ENCODE measurements at places on chromosomes 2 and 18.

DNA sequence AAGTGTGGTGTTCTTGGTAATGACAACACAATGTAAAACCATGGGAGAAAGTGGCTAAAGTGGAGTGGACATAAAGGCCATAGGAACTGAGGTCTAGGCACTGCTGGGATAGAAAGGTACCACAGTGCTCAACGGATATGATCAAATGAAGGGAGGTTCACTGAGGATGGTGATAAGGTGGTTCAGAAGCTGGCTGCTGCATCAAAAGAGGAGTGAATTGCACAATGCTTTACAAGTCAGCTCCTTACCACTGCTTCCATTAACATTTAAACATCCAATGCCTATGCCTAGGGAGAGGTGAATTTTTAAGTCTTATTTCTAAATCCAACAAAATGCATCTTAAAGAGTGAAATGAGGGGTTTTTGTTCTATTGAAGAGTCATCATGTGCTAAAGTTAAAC lies 100.1 kb upstream of the ITGB6 start:
- DNase-seq = no peak

DNA sequence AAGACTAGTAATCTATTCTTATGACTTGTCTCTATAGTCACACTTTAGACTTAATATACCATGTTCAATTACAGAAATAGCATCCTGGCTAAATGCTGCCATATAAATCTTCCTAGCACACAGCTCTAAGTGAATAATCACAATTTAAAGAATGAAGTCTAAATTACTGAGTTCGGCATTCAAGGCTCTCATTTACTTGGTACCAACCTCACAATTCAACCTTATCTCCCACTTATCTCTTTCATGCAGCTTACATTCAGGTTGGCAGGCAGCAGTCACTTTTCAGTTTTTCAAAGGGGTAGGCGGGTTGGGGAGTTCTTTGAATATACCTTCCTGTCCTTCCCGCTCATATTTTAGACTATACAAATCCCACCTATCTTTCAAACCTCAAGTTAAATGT lies 1.5 kb downstream of the MMADHC start:
- no peak for DNase-seq

- no peak for DNase-seq
These were observed 76.6 kb downstream of the COL4A3 start for GRCh38 chr2:227241005-227241404.

GRCh38 chr18:23053776-23054457 lies 81.4 kb upstream of the CABLES1 start:
- DNase-seq = peak; percentile 67

DNA sequence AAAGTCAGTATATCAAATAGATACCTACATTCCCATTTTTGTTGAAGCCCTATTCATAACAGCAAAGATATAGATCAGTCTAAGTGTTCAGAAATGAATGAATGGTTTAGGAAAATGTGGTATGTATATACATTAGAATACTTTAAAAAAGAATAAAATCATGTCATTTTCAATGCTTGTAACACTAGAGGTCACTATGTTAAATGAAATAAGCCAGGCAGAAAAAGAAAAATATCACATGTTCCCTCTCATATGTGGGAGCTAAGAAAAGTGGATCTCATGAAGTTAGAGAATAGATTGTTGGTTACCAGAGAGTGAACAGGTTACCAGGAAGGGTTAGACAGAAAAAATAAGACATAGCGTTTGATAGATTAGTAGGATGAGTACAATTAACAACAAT lies 1111.0 kb upstream of the SLC39A10 start:
- no peak for DNase-seq

DNA sequence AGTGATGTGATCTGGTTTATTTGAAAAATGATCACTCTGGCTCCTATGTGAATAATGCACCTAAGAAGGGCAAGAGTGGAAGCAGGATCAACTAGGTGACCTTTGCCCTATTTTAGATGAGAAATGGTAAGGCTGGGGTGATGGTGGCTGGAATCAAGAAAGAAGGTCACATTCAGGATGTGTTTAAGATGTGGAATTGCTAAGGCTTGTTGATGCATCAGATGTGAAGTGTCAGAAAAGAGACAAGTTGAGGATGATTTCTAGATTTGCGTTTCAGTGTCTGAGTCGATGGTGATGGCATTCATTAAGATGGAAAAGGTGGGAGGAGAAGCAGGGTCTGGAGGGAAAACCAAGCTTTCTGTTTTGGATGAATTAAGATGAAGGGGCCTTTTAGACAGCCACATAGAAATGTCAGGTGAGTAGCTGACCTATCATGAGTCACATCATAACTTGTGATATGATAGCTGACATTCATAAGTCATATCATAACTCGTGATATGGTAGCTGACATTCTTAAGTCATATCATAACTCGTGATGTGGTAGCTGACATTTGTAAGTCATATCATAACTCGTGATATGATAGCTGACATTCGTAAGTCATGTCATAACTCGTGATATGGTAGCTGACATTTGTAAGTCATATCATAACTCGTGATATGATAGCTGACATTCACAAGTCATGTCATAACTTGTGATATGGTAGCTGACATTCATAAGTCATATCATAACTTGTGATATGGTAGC lies 101.2 kb upstream of the SEC11C start:
- no peak for DNase-seq

DNA sequence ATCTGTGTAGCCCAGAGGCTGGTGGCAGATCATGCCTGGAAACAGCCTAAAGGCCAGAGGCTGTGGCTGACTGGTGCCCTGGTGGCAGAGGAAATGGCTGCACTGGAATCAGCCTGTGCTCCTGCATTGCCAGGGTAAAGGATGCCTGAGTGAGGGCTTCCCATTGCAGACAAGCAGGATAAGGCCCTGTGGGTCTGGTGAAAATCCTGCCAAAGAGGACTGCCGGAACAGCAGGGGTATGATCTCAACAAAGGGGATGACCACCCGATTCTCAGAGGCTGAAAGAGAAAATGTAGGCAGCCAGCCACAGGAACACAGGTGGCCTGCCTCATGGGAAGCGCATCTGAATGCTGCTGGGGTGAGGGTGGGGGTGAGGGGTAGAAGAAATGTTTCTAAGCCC lies 48.2 kb downstream of the FBXO48 start:
- no peak for DNase-seq

GRCh38 chr18:22031611-22032010 lies 137.8 kb upstream of the GATA6 start:
- DNase-seq = no peak

DNA sequence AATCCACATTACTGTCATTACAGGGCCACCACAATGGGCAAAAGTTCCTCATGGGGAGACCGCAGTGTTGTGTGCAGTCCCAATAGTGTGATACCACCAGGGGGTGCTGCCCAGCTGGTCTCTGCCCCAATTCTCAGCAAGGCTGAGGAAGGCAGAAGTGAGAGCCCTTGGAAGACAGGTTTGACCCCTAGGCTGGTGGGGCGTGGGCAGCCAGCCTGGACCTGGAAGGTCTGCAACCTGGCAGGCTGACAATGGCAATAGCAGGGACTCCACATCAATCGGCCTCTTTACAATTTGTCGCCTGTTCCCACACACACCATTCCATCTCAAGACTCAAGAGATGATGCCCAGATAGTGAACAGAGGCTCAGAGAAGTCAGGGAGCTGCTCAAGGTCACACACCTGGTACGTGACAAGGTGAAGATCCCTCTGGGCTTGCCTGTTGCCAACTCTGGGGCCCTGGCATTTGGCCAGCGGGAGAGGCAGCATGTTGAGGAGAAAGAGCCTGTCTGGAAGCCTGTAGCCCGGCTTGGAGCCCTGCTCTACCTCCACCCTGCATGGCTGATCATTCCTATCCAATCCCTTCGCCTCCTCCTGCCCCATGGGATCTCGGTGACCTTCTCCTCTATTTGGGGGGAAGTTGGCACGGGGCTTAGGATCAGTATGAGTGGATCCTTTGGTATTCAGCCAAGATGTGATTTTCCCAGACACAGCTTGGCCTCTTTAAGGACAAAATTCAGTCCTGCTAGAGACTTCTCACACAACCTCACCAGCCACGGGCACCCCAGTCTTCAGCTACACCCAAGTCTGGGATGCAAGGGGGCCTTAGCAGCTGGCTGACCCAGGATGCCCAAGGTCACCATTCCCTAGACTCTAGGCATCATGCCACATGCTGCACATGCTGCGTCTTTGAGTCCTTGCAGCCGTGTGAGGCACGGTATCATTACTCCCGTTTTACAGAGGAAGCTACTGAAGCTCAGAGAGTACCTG lies 2.9 kb upstream of the ATOH8 start:
- peak; percentile 71 for DNase-seq

- no peak for DNase-seq
These were observed 296.5 kb upstream of the TCF4 start for GRCh38 chr18:55884498-55884897.

GRCh38 chr2:191916826-191917225 lies 69.9 kb upstream of the CAVIN2 start:
- no peak for DNase-seq

DNA sequence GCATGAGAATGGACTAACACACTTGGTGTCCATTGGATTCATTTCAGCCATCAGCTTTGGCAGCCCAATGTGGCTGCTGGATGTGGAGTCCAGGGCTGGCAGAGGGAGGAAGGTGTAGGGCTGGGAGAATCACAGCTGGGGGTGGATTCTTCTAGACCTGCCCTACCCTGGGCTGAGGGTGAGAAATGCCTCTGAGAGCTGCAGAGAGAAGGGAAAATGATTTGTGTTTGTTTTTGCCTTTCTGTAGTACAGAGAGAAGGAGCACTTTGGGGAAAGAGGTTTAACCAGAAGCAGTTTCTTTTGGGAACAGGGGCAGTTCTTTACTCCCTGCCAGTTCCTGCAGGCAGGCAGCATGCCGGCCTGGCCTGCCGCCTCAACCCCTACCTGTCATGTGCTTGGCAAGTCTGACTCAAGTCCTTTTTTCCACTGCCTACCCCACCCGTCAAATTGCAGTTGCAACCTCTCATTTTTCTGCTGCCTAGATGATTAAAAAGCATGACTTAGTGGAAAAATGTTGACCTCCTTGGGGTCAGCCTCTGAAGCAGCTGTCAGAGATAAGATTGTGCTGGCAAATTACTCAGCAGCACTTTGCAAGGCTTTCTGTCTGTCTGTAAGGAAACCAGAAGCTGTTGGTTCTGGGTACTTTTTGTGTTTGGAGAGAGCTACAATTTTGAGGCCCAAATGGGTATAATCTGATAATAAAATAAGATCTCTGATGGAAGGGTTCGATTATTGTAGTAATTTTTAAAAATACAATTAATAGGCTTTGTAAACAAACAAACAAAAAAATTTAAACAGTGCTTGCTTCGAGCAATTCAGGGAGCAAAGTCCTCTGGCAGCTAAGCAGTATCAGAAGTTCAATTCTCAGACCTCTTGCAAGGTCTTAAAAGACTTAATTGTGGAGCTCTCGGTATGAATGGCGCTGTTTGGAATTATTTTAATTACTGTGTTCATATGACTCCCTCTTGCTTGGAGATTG lies 21.7 kb downstream of the LBH start:
- DNase-seq = peak; percentile 20

- DNase-seq = no peak
These were observed 60.5 kb upstream of the SMAD2 start for GRCh38 chr18:47990981-47991380.

DNA sequence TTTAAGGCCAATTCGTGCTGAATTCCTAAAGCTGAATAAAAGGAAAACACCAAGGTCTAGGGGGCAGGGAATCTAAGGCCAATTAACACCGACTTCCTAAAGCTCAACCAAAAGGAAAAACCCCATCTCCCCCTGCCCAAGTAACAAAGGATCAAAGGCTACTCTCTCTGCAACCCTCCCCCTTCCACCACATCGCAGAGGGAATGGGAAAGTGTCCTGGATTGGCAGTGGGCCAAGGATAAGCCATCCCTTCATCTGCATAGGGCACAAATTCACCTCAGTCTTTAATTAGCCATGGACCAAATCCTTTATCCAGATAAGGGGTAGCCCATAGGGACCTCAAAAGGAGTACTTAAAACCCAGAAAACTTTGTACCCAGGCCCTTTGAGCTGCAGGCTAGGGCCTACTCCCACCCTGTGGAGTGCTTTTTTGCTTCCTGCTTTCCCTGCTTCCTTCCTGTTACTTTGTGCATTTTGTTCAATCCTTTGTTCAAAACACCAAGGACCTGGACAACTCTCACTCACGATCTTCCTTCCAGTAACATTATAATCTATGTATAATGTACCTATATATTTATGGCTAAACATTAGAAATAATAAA lies 2119.8 kb upstream of the CELF4 start:
- DNase-seq = no peak

DNA sequence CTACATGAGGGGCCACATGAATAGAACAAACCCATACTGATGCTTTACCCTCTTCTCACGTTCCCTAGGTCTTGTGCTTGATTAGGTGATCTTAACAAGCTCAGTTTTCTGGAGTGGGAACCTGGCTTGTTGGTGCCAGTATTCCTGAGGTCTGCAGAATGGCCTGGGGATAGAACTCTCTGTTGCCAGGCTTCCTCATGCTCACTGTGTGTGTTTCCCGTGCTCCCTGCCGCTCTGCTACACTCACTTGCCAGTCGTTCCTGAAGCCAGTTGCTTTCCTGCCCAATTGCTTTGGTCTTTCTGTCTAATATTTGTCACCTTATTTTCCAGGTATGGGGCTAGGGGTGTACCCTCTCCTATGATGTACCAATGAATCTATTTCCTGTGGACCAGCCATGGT lies 2111.5 kb upstream of the PIK3C3 start:
- no peak for DNase-seq

DNA sequence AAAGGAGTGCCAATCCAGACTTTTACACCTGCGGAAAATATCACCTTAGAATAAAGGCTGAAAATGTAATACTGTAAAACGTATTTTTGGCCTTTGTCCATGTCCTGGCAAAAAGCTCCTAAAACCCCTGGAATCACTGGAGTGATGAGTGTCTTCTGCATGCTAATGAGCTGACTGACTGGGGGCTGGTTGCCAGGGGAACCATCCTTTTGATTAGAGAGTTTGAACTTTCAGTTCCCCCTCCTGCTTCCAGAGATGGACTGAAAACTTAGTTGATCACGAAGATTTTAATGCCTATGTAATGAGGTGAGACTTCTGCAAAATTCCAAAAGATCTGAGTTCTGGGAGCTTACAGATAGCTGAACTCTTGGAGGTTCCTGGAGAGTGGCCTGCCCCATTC lies 20.5 kb downstream of the PUM2 start:
- no peak for DNase-seq

- no peak for DNase-seq
These were observed 38.1 kb upstream of the SLC38A11 start for GRCh38 chr2:164993287-164994016.

DNA sequence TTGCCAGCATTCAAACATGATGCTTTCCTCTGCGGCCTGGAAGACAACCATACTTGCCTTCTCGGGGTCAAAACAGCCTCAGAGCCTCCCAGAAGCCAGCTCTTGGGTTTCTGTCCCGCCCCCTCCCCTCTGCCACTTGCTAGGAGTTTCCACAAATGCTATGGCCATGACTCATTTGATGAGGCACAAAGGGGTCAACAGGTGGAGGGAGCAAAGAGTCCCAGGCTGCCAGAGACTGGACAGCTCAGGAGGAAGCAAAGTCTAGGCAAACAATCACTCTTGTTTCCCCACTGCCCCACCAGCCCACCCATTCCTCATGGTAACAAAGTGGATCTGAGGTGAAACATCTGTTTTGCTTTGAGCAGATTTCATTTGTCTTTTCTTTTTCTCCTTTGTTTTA lies 551.1 kb downstream of the TNS1 start:
- no peak for DNase-seq

- no peak for DNase-seq
These were observed 74.3 kb downstream of the XRCC5 start for GRCh38 chr2:216183462-216183861.

GRCh38 chr2:234320066-234320465 lies 176.8 kb downstream of the ARL4C start:
- DNase-seq = no peak
